Left ventricle myocardium superior (tissue), 1 donor: ENCODE measurements at places on chromosomes 12 and 14. TPM values are rescaled to one million over a fixed set of nuclear protein-coding genes. Genes with fewer than 3 reads are reported as not detected.

Gene PMCH
- not detected for total RNA-seq

Gene TAS2R9
- not detected for total RNA-seq

Gene ANKRD33
- total RNA-seq, result not detected

Gene USP15
- total RNA-seq, result 53.5 TPM

Gene KLHDC1
- 6.0 TPM for total RNA-seq

Gene SPTB
- 93.1 TPM for total RNA-seq

Gene WNT5B
- total RNA-seq, result 2.4 TPM

Gene BMAL2
- total RNA-seq, result 2.5 TPM

Gene TEX52
- total RNA-seq, result not detected

Gene TMEM30B
- 0.42 TPM for total RNA-seq

Gene GARIN6
- not detected for total RNA-seq

Gene C12orf54
- not detected for total RNA-seq

Gene SLC24A4
- total RNA-seq, result 0.52 TPM

Gene CLEC2B
- total RNA-seq, result 3.7 TPM

Gene PLA2G1B
- not detected for total RNA-seq

Gene EMP1
- total RNA-seq, result 76.8 TPM

Gene SERPINA6
- total RNA-seq, result not detected

Gene RPGRIP1
- 0.52 TPM for total RNA-seq

Gene DLK1
- total RNA-seq, result 22.7 TPM

Gene FAM90A1
- not detected for total RNA-seq

Gene RNASE7
- not detected for total RNA-seq

Gene KRT83
- total RNA-seq, result not detected

Gene REC8
- total RNA-seq, result 3.2 TPM

Gene ANO4
- total RNA-seq, result 0.32 TPM

Gene FUT8
- 11.5 TPM for total RNA-seq

Gene CFAP54
- total RNA-seq, result 0.10 TPM

Gene PDE3A
- total RNA-seq, result 171 TPM

Gene FAM181A
- not detected for total RNA-seq

Gene SLC38A6
- total RNA-seq, result 5.3 TPM

Gene IL31
- total RNA-seq, result not detected

Gene NELL2
- total RNA-seq, result 0.50 TPM

Gene POC1B
- total RNA-seq, result 6.4 TPM

Gene MED13L
- total RNA-seq, result 64.0 TPM
